ENCODE measurements at places on chromosomes 7 and 10. TPM values are rescaled to one million over a fixed set of nuclear protein-coding genes. Genes with fewer than 3 reads are reported as not detected.

DNA sequence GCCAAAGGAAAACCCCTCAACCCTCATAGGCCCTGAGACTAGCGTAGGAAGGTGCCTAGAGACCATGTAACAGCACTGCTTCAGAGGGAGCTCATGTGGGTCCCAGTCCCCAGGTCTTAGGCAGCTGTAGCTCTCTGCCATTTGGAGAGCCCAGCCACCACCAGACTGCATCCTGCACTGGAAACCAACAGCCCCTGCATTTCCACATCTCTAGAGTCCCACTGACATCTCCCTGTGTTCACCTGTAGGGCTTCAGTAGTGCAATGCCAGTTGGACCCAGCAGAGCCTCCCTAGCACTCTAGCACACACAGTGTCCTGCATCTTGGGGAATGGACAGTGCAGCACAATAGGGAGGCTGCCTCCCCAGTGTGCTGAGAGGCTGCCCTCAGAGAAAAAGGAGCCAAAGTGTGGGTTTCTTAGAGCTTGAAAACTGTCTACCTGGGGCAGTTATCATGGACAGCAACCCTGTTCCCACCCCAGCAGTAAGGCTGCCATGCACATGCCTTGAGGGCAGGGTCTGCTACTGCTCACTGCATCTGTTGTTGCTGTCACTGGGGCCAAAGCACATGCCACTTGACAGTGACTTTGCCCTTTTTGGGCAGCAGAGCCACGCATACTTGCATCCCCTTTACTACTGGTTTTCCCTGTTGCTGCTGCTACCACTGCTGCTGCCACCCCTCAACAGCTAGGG is 46.7 kb upstream of the ANTXRL start:
- no peak for DNase-seq

- DNase-seq, result no peak
Observed at GRCh38 chr7:158054611-158055010, 533.0 kb downstream of the PTPRN2 start.

- no peak for DNase-seq
Observed at GRCh38 chr7:25537662-25538375, 309.5 kb upstream of the NPVF start.

Gene KNDC1
- 0.21 TPM for total RNA-seq

Gene GRID1
- total RNA-seq, result not detected

Gene CDK14
- total RNA-seq, result 2.0 TPM

- DNase-seq, result no peak
Observed at GRCh38 chr7:43387932-43388331, 195.0 kb upstream of the STK17A start.

Gene SFMBT2
- total RNA-seq, result 24.9 TPM

DNA sequence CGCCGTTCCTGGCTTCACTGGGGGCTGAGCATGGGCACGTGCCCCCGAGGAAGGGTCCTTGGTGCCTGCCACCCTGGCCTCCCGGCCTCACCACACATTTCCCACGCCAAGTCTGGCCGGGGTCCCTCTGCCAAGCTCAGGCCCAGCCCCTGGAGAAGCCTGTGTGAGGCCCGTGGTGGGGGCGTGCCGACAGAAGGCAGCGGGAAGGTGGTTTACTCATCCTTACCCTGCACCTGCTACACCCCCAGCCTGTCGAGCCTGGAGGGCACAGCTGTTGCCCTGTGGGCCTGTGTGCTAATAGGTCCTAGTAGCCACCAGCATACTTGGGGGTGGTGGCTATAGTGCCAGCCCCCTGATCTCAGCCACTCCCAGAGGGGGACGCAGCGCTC is 46.7 kb downstream of the NKX6-2 start:
- no peak for DNase-seq

- DNase-seq, result no peak
Observed at GRCh38 chr7:48255046-48255445, 83.8 kb downstream of the ABCA13 start.

DNA sequence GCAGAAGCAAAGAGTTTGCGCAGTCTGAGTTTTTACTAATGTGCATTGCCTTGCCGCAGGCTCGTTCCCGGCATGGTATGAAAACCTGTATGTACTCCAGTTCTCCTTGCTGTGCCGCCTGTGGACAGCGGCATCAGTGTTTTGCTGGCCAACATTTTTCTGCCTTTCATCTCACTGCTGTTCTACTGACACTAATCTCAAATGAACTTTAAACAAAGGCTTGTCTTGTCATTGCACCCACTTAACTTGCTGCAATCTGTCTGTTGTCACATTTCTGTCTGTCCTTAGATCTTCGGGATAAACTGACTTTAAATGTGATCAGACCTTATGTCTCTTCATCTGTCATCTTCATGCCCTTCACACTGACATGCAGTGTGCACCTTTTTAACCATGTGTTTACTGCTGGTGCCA is 71.7 kb upstream of the ZNRF2 start:
- no peak for DNase-seq

GRCh38 chr7:53491051-53491450 is 455.6 kb downstream of the POM121L12 start:
- DNase-seq, result no peak

Gene FFAR4
- not detected for total RNA-seq

DNA sequence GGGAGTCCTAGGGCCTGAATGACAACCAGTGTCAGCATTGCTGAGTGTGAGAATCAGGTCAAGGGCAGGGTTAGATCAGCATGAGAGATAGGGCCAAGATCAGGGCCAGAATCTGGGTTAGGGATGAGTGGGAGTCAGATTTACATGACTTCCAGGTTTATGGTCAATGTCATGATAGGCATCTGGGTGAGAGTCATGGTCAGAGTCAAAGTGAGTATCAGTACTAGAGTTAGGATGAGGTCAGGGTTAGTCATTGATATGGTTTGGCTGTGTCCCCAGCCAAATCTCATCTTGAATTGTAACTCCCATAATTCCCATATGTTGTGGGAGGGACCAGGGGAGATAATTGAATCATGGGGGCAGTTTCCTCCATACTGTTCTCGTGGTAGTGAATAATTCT is 12.3 kb downstream of the MRPS24 start:
- DNase-seq, result no peak

GRCh38 chr10:89646889-89647657 is 2.0 kb upstream of the PANK1 start:
- DNase-seq, result no peak

DNA sequence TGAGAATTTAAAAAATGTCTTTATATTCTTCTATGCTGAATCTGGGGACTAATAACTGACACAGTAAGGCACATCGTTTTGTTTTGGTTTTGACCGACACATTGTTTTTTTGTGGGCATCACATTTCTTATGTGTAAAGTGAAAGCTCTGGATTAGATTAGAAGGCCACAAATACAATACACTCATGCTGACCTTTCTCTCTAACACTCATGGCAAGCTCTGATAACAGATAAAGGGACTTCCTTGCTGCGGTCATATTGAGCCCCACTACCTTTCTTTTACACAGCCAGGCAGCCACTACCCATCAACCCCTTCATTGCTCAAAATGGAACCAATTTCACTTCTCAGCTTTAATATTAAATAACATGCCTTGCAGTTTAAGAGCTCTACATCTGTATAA is 26.0 kb downstream of the PPP1R3A start:
- DNase-seq, result no peak

Gene TMEM176A
- not detected for total RNA-seq

Gene SEMA4G
- total RNA-seq, result 1.4 TPM

GRCh38 chr10:56679578-56679977 is 318.5 kb upstream of the ZWINT start:
- no peak for DNase-seq

GRCh38 chr7:131753620-131754222 is 197.3 kb upstream of the PODXL start:
- no peak for DNase-seq

Gene AKR1C3
- total RNA-seq, result not detected

DNA sequence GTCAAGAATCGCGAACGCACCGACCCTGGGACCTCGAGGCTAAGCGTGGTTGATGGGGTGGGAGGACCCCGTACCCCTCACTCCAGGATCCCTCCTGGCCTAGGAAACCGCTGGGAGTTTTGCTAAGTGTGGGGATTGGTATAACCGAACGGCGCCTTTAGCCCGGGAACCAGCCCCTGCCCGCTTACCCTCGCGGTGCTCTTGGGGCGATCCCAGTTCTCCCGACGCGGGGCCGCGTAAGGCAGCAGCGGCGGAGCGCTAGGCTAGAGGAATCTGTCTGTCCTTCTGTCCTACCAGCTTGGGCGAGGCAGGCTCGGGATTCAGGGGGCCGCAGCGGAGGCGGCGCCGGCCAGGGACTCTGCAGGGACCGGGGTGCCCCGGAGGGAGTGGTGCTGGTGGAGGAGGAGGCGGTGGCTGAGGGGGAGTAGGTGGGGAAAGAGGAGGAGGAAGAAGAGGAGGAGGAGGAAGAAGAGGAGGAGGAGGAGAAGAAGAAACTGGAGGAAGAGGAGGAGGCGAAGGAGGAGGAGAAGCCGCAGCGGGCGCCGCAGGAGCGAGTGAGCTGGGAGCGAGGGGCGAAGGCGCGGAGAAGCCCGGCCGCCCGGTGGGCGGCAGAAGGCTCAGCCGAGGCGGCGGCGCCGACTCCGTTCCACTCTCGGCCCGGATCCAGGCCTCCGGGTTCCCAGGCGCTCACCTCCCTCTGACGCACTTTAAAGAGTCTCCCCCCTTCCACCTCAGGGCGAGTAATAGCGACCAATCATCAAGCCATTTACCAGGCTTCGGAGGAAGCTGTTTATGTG is 439 bp upstream of the EMX2 start:
- no peak for DNase-seq

Gene ZCWPW1
- 2.6 TPM for total RNA-seq
